Fibroblast of skin of right quadriceps (primary cell): ENCODE measurements at places on chromosomes 2 and 18.
A peak's percentile ranks its signal among the peaks of the same experiment; 100 is the strongest.

DNA sequence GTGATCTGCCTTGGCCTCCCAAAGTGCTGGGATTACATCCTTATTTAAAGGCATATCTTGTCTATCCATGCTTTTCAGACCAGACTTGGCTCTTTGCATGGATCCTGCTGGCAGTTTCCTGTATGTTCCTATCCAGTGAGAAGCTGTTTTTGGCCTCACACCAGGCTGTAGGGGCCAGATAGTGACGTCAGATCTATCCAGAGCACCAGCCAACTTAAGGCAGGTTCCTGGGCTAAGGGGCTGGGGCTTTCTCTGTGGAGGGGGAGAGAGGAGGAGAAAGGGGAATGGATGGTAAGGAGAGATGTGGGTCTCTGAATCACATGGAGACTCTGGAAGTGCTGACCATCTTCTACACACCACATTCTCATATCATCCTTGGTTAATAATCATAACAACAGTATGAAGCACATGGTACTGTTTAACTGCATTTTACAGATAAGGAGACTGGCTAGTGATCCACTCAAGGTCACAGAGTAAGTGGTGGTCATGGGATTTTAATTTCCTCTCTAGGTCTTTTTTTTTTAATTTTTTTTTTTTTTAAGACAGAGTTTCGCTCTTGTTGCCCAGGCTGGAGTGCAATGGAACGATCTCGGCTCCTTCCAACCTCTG, 2.0 kb upstream of the FAM117B start:
- no peak for DNase-seq

GRCh38 chr2:29273004-29273684, 157.9 kb downstream of the CLIP4 start:
- DNase-seq = no peak

- DNase-seq = no peak
Observed at GRCh38 chr18:9281780-9282179, 52.8 kb upstream of the TWSG1 start.

GRCh38 chr2:127012215-127012614, 94.7 kb downstream of the BIN1 start:
- peak; percentile 36 for DNase-seq

DNA sequence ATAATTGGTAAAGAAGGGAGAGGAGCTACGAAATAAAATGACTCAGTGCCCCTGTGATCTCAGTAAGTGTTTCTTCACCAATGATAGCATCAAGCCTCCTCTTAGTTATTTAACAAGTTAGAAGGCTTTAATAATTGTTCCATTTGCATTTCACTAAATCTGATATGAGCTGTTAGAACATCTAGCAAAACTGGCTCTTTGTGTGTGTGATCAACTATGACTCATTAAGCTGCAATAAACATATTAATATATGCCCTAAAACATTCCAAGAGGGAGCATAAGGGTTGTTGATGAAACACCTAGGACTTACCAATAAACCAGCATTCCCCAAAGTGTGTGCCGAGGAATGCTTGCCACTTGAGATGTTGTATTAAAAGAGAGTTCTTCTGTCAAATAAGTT, 115.2 kb downstream of the OSBPL6 start:
- no peak for DNase-seq

DNA sequence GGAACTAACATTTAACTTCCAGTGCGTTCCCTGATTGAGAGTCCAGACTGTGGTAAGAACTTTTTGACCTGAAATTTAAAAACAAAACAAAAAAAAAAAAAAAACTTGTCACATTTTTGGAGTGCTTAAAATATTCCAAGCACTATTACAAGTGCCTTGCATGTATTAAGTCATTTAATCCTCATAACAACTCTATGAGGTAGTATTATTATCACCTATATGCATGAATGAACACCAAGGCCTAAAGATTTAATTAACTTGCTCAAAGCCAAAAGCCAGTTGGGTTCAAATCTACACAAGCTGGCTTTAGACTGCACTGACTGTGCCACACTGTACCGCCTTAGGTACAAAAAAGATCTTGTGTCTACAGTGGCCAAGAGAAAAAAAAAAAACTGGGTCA, 35.2 kb downstream of the METTL4 start:
- no peak for DNase-seq

GRCh38 chr2:34294961-34295360, 695.9 kb upstream of the FAM98A start:
- no peak for DNase-seq

- DNase-seq = peak; percentile 19
Observed at GRCh38 chr18:183769-184168, 25.4 kb downstream of the USP14 start.

DNA sequence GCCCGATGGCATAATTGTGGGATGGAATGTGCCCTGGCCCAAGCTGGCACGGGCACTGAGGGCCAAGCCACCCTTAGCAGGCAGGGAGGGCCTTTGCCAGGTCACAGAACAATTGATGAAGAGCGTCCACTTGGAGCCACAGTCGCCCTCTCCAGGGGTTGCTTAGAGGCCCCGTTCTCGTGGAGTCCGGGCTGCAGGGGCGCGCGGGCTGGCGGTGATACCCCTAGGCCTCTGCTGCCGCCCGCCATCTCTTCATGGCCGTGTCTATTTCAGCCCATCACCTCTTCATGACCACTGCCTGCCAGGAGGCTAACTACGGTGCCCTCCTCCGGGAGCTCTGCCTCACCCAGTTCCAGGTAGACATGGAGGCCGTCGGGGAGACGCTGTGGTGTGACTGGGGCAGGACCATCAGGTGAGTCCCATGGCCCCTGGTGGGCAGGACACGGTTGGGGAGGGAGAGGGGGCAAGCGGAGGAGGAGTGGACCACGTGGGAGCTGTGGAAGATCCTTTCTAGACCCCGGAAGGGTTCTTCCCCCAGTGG, 17.6 kb downstream of the RAMP1 start:
- no peak for DNase-seq

- peak; percentile 68 for DNase-seq
Observed at GRCh38 chr2:36356990-36357846, 1.6 kb downstream of the CRIM1 start.

DNA sequence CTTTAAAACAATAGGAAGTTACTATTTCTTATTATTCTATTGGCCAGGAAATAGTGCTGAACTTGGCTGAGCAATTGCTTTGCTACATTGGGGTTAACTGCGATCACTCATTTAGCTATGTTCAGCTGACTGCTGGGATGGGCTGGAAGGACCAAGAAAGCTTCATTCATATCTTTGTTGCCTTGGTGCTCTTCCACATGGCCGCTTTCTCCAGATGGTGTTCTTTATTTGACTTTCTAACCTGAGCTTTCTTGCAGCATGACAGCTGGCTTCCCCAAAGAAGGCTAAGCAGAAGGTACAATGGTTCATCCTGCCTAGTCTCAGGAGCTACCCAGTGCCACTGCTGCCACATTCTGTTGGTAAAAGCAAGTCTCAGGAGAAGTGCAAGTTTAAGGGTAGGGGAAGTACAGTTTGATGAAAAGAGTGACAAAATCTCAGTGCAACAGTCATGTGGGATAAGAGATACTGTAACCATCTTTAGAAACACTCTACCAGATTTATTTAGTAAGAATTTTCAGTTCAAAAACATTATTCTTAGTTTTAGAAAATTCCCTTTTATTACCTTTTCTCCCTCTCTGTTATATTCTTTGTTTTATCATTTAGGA, 180.6 kb upstream of the RBMS1 start:
- no peak for DNase-seq

DNA sequence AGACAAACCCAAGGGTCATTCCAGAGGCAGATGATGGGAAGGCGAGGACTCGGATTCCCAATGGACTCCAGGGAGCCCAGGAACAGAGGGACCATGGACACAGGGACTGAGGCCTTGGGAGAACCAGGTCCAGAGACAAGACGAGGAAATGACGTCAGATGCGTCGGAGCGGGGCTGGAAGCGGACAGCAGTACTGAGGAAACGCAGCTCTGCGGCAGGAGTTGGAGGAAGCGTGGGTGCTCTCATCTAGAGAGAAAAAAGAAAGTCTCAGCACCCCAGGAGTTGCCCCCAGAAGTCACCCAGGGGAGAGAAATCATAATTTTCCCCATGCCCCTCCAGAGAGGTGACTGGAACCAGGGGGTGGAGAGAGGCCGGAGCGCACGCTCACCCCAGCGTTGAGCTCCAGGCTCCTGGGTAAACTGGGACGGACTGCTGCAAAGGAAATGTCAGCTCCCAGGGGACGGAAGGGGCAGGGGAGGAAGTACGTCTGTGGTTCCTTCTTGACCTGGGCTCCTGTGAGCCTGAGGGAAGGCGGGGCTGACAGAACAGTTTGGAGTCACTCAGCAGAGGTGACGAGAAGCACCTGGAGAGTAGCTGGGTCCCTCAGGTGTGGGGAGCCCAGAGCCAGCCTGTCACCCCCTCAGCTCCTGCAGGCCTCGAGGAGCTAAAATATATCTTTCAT, 44.7 kb downstream of the CMPK2 start:
- no peak for DNase-seq

- DNase-seq = no peak
Observed at GRCh38 chr2:187576906-187577305, 22.7 kb upstream of the TFPI start.

- DNase-seq = no peak
Observed at GRCh38 chr18:31498574-31499524, 872 bp downstream of the DSG2 start.

DNA sequence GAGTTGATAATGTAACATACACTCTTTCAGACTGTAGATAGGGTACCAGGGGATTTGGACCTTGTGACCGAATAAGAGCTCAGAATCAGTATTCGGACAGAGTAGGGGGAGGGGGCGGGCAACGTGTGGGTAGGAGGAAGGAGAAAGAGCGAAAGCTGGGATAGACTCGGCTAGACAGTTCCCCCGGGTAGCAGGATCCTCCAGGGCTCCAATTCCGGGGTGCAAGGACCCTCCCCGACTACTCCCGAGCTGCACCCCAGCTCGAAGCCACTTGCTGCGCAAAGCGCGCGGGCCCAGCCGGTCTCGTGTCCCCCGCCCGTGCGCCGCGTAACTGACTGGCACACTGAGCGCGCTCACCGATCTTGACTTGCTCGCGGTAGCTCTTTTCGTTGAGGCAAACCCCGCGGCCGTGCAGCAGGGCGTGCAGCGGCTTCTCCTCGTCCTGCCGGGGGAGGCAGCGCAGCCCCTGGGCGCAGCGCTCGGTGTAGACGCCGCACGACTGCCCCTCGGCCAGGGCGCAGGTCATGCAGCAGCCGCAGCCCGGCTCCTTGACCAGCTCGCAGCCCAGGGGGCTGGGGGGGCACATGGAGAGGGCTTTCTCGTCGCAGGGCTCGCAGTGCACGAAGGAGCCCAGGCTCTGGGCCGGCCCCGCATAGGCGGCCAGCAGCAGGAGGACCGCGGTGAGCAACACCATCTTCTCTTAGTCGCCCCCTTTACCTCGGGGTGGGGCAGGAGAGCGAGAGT, 1.1 kb downstream of the IGFBP5 start:
- DNase-seq = peak; percentile 55

DNA sequence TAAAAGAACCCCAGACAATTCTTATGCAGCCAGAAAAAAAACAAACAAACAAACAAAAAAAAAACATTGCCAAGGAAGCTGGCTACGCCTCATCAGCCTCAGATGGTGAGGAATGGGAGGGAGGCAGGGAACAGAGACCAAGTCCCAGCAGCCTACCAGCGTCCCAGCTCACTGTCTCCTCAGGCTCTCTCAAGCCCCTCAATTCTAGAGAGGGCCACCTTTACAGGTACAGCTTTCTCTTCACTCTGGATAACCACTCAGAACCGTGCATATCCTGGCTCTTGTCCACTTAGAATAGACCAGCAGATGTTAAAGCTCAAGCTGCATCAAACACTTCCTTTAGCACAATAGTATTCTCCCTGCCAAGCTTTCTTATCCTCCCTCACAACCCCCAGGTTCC, 263.1 kb upstream of the CHAC2 start:
- DNase-seq = no peak

- DNase-seq = no peak
Observed at GRCh38 chr2:38776531-38776930, 1.5 kb upstream of the GEMIN6 start.

DNA sequence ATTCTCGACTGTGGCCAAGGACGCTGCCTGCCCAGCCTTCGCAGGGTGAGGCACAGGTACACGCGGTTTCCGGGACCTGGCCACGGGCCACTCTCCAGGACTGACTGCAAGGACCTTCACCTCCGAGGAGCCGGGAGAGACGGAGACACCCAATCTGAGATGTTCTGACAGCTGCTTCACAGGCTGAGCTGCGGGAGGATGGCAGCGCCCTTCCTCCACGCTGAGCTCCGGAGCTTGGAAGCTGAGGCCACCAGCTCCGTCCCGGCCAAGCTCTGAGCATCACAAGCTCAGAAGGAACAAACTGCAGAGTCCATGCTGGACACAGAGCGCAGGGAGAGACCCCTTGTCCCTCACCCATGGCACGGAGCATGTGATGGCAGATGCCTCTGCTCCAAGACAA, 71.1 kb upstream of the CTDP1 start:
- no peak for DNase-seq

GRCh38 chr2:113136828-113137775, 9.7 kb downstream of the IL1RN start:
- DNase-seq = peak; percentile 35

- DNase-seq = peak; percentile 39
Observed at GRCh38 chr2:110126086-110126773, 10.6 kb upstream of the MALL start.

- no peak for DNase-seq
Observed at GRCh38 chr2:241981076-241981700, 111.7 kb downstream of the RTP5 start.

DNA sequence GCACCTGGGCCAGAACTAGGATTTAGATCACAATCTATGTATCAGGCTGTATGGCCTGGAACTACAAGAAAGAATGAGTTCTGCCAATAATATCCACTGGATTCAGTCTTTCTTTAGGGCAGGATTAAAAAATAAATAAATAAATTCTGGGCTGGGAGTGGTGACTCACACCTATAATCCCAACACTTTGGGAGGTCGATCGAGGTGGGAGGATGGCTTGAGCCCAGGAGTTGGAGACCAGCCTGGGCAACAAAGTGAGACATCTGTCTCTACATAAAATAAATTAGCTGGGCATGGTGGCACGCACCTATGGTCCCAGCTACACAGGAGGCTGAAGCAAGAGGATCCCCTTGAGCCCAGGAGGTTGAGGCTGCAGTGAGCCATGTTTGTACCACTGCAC, 8.1 kb downstream of the AMMECR1L start:
- peak; percentile 15 for DNase-seq

GRCh38 chr18:3663870-3664512, 214.0 kb downstream of the TGIF1 start:
- no peak for DNase-seq
